ENCODE measurements at places on chromosomes 5 and 9.

DNA sequence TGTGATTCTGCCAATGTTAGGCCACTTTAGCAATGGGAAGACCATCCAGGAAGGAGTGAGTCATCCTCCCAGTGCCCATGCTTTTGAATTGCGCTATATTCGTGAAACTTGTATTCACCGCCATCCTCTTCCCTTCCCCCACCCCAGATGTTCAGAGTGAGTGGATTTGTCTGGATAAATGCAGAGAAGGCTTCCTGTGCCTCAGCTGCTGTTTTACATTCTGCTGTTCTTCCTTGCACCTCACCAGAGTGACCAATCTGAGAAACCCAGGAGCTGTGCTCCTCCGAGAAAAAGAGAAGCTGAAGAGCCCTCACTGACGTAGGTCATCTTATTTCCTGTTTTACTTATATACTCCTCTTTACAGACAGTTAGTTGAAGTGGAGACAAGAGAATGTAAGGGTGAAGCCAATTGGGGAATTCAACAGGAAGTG, 24.6 kb upstream of the SVEP1 start:
- peak; percentile 57 for DNase-seq

DNA sequence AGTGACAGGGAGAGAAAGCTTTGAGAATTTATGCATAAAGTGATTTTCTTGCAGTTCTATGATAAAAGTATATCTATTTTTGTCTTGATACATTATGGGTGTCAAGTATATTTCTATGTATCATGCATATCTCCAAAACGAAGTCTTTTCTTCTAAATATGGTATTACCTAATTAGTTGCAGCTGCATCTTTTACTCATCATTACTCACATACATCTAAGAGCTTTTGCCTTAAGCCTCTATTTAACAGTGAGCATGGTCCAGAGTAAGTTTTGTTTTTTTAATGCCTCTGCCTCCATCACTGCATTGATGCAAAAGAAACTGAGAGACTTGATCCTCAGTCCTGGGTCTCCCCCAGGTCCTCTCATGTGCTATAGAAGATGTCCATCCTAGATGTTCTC, 40.0 kb upstream of the SMC5 start:
- DNase-seq: no peak

DNA sequence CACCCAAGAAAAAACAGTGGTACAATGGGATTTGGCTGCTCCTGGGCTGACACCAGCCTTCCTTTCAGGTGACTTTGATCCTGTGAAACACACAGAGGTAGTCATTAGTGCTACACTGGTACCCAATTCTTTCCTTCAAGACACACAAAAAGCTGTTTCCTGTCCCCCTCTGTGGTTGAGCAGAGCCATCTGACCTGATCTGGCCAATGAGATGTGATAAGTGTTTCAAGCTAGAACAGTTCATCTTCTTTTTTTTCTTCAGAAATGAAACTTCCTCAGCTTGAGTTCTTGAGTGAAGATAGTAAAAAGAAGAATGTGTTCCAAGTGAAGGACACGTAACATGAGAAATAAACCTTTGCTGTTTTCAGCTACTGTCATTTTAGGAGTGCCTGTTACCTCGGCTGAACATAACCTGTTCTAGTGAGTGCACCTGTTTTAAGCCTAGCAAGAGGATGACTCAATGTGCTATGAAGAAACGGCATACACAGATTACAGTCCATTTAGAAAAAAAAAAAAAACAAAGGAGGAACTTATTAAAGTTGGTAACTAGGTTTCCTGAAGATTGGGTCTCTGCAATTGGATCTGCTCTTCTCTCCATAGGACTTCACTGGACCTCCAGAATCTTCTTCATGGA, 287.8 kb downstream of the GAS1 start:
- DNase-seq: peak; percentile 21

GRCh38 chr9:123631862-123632261, 275.9 kb downstream of the CRB2 start:
- no peak for DNase-seq

- DNase-seq: no peak
Measured at GRCh38 chr9:7150153-7150890, 392.5 kb downstream of the KDM4C start.

DNA sequence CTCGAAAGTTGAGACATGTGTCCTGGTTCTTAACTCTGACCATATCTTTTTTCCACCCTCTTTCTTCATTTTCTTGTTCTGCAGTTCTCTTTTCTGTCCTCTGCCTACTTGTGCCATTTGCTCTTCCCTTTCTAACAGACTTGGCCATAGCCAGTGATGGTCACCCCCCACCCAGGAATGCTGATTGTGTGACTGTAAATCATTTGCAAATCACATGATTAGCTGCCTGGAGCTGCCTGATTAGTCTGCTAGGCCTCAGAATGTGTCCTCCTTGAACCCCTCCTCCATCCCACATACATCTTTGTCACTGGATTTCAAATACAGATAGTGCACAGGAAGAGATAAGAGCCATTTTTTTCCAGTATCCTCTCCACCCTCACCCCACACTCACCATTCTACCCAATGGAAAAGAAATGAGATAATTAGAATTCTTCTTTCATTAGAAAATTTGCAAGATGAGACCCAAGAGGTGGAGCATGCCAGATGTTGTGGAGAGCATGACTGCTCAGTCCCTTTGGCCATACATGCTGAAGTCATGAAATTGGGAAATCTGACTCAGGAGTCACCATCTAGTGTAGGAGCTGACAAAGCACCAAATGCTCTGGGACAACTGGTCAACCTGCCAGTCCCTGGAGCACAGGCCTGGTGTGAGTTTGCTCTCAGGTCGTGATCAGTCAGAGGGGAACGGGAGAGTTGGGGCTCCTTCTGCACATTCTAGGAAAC, 538.2 kb downstream of the CCDC171 start:
- DNase-seq: peak; percentile 53

GRCh38 chr5:179802207-179802883, 4.3 kb downstream of the MGAT4B start:
- DNase-seq: no peak

GRCh38 chr9:89038382-89039103, 47.3 kb downstream of the S1PR3 start:
- peak; percentile 88 for DNase-seq

DNA sequence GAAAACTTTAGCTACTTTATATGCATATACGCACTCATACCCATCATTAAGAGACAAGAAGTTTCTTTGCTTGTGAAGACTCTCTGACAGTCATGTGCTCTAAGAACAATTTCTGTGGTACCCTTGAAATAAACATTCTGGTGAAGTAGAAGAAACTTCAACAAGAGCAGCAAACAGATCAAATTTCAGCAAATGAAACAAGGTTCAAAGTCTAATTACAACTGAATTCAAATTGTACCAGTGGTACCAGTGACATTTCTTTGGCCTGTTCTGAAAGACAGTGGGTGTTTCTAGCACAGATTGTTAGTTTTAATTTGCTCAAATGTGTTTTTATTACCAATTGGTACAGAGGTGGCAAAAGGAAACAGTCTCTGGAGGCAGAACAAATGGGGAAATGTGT, 391.0 kb downstream of the CHSY3 start:
- peak; percentile 5 for DNase-seq

GRCh38 chr5:172453206-172453985, 929 bp downstream of the SH3PXD2B start:
- DNase-seq: peak; percentile 77

GRCh38 chr5:165333623-165334022, 1828.2 kb downstream of the MAT2B start:
- DNase-seq: peak; percentile 22

DNA sequence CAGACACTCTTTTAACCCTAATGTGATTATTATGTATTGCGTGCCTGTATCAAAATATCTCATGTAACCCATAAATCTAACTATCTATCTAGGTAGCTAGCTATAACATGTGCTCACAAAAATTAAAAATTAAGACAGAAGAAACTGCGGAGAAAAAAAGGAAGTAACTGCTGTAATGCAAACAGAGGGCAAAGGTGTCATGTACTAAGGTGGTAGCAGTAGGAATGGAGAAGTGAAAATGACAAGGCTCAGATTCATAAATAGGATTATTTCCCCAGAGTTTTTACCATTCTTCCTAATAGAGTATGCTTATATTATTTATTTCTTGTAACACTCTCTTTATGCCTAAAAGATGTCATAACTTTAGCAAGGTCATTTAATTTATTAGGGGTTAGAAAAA, 1527.5 kb upstream of the C9orf72 start:
- DNase-seq: no peak

DNA sequence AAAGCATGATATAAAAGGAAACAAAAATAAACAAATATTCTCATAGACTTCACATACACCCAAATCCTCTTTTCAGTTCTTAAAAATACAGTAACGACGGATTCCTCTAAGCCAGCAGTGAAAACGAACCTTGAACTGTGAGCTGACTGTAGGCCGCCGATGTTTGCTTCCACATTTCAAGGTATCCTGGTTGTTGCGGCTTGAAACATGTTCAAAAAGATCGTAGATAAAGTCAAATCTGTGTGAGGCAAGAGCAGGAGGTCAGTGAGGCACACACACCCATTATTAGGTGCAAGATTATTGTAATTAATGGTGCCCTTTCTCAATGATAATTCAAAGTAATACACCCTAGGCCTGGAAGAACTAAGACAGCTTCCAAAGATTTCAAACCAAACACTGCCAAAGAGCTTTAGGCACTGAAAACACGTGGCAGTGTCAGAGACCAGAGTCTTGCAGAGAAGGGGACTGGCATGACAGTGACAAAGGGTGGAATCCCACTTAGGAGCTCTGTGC, 141.2 kb upstream of the RETREG1 start:
- no peak for DNase-seq

DNA sequence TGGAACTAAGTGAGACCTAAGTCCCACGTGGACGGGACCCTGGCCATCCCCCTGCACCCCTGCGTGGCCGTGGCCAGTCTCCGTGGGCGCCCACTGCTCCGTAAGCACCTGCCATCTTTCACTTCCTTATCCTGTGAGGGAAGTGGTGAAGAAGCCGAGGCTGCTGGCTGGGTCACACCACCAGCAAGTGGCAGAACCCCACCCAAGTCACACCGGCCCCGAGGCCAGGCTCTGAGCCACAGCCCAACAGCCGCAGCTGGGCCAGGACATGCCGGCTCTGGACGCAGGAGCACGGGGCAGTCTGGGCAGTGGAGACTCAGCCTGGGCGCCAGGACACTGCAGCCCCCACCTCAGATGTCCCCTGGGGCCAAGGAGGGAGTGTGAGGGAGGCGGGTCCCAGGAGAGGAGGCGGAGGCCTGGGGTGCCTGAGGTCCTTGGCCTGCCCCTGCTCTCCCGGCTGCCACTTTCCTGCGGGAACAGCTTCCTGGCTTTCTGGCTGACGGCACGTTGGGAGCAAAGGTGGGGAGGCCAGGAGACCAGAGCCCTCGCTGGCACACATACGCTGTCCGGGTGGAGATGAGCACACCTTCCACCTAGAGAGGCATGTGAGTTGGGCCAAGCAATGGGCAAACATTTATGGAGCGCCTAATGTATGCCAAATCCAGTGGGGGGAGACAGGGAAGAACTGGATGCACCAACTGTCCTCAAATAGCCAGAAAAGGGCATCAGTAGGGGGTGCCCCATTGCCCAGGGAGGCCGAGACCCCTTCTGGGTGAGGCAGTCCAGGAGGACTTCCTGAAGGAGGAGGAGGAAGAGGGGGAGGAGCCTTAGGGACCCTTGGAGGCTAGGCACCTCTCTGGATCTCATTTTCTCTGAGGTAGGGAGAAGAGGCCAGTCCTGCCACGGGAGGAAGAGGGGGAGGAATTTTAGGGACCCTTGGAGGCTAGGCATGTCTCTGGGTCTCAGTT, 43.9 kb upstream of the EGFL7 start:
- DNase-seq: no peak

- DNase-seq: no peak
Measured at GRCh38 chr9:130523921-130524320, 55.5 kb upstream of the FUBP3 start.

GRCh38 chr9:21674894-21675293, 127.5 kb upstream of the MTAP start:
- DNase-seq: no peak

GRCh38 chr5:126384985-126385384, 38.2 kb upstream of the GRAMD2B start:
- peak; percentile 78 for DNase-seq

- DNase-seq: no peak
Measured at GRCh38 chr5:117652958-117653280, 1078.3 kb upstream of the SEMA6A start.

GRCh38 chr5:43312699-43313034, 545 bp downstream of the HMGCS1 start:
- no peak for DNase-seq

- peak; percentile 6 for DNase-seq
Measured at GRCh38 chr5:117623042-117623805, 1048.6 kb upstream of the SEMA6A start.

DNA sequence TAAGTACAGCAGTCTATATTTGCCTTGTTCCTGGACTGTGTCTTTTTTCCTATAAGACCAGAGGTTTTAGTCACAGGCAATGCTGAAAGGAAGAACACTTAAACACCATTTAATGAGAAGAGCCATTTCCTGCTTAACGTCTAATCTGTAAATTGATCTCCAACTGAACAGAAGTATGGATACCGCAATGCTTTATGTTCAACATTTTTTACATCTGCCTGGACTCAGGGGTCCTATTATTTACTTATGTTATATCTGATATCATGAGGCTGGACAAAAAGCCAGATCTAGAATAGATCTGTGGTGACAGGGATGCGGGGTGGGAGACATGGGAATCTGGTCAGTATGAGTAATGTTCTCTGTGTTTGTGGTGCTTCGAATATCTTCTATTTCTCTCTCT, 334.6 kb upstream of the MPDZ start:
- no peak for DNase-seq

DNA sequence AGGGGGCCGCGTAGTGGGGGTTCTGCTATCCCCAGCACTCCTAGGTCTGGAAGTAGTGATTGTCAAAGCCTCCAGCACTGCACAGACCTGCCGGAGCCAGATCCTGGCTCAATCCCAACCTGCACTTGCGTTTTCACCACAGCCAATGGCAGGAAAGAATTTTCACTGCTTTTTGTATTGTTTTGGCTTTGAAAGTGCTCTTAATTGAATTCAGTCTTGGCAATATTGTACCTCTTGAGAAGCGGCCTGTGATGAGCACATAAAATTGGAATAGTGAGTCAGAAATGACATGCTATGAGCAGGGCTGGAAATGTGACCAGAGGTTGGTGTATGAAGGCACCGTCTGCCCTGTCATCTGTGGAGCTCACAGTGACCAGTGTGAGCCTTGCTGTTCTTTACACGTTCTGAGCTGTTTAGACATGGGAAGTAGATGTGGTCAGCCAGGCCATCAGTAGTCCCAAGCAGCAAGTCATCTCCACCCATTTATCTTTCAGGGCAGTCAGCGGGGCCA, 41.5 kb downstream of the SECISBP2 start:
- no peak for DNase-seq

DNA sequence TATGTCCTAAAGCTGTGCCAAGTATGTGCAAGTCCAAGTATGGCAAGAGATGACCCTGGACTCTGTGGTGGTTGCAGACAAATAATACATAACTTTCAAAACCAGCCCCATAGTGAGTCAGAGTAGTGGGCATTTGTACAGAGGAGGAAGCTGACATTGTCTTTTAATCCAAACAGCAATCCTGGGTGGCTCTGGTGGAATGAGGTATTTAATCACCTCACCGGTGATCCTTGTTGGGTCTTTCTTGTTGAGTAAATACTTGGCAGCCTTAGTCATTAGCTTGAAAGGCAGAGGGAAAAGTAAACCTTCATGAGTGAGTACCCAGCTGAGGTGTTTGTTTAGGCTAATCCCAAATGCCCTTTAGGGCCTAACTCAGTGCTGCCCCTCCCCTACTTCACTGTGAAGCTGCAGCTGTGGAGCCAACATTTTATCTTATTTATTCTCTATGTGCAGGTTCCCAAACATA, 148.7 kb upstream of the SLC12A2 start:
- DNase-seq: peak; percentile 65

All from choroid plexus epithelial cell (primary cell).